ENCODE measurements at places on chromosomes 13 and 19.
A peak's percentile ranks its signal among the peaks of the same experiment; 100 is the strongest.

- no peak for DNase-seq
These were observed 1129.3 kb upstream of the PCDH20 start for GRCh38 chr13:62544928-62545327.

GRCh38 chr19:18425515-18426415 lies 6.6 kb downstream of the SSBP4 start:
- no peak for DNase-seq

- no peak for DNase-seq
These were observed 1380.5 kb upstream of the ATXN8OS start for GRCh38 chr13:68727165-68727564.

GRCh38 chr19:52898101-52898500 lies 666 bp upstream of the ZNF320 start:
- no peak for DNase-seq

DNA sequence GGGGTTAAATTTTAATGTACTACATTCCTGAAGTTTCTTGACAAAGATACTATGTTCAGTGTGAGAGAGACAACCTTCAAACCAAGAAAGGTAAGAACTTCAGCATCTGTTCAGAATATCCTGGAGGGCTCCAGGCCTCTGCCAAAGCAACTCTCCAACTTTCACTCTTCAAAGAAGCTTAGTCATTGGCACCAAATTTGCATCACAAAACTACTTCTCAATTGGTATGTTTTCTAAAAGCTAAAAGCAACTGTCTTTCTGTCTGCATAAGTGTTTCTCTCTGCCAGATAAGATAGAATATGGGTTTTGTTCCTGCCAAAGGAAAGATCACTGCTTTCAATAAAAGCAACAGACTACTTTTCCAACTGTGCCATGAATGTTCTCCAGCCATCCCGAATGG lies 187.4 kb downstream of the SUCLA2 start:
- DNase-seq, result no peak

- DNase-seq, result peak; percentile 76
These were observed 4.2 kb upstream of the SPACA6 start for GRCh38 chr19:51688671-51689571.

DNA sequence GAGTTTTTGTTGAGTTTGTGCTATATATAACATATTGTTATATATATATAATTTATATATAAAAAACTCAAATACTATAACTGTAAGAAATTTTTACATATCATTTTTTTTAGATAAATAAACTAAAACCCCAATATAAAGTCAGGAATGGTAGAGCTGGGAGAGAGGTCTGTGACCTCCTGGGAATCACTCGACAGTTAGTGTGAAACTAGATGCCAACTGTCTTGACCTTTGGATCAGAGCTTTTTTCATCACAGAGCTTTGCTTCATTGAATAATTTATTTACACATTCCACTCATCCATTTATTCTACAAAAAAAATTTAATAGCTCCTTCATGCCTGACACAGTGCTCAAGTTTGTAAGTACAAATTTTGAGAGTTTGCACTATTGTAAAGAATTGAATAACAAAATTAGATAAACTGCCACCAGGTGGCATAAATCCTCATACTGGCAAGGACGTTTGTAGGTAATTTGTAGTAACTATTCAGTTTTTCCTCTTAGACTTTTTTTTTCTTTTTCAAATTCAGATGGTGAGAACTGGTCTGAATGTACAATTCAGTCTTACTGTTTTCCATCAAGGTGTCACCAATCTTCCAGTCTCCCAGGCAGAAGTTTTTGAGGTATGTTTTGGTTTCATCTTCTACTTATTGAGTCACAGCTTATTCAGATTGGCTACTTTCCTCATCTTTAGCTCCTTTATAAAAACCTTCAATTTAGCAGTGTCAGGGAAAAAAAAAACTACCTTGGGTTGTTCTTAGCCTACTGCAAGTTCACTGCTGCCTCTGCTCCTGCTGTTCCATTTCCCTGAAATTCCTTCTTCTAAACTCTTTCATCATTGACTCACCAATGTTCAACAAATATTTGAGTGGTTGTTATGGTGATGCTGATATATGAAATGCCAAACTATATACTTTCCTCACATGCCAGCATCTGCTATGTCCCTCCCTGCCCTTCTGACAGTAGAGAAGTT lies 28.7 kb downstream of the LACC1 start:
- DNase-seq, result peak; percentile 22
